Fibroblast of the aortic adventitia (primary cell): ENCODE measurements at places on chromosomes 1 and 21.

- no peak for DNase-seq
These were observed 38.3 kb downstream of the SNAP47 start for GRCh38 chr1:227773558-227773957.

DNA sequence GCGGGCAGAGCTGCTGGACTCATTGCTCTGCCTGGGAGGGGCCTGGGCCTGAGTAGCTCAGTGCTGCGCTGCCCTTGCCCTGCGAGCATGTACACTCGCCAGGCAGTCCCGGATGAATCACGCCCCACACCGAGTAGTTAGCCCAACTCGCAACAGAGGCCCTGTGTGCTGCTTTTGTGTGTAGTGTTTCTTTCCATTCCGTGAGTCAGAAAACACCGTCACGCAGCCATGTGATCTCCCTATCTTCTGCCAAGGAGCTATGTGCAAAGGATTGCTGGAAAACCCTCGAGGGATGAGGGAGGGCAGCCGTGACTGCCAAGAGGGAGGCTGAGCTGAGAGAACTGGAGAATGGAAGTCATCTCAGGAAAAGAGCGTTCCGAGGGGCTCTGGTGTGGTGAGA is 37.3 kb downstream of the NENF start:
- peak; percentile 100 for DNase-seq

- peak; percentile 83 for DNase-seq
These were observed at the start of gene ADAMTS5 for GRCh38 chr21:26967062-26967913. Gene ADAMTS5, minus strand, starts transcription at chr21:26967088. Its CDS starts 697 bp downstream, at chr21:26966391.

DNA sequence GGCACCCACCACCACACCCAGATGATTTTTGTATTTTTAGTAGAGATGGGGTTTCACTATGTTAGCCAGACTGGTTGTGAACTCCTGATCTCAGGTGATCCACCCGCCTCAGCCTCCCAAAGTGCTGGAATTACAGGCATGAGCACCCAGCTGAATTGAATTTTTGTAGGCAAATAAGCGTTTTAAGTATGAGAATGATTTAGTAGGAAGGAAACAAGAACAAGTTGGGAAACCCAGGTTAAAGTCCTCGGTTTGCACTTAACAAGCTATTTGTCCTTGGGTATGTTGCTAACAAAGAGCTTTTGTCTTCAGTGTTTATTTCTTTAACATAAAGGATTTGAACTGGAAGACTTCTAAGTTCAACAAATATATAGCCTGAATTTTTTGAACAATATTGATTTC is 23.9 kb downstream of the BTF3L4 start:
- no peak for DNase-seq

DNA sequence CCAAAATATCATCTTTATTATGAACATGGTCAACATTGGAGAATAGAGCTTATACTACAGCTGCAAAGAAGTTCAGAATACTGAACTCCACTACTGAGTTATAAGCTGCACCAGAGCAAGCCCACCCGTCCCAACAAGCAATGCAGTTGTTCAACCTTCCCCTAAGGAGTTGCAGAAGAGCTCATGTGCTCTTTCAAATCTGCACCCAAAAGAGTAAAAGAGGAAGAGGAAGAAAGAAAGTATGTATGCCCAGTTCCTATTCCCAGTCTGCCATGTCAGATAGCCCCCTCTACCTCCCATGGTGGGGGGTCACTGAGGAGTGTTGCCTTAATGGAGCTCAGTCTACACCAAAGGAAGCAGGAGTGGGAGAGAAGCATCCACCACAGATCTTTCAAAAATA is 6.9 kb downstream of the C1orf162 start:
- no peak for DNase-seq

- no peak for DNase-seq
These were observed 30.4 kb upstream of the MAN1C1 start for GRCh38 chr1:25586181-25586588.

- no peak for DNase-seq
These were observed 1.8 kb upstream of the IL10 start for GRCh38 chr1:206774093-206774492.

- no peak for DNase-seq
These were observed 13.5 kb downstream of the ATP2B4 start for GRCh38 chr1:203640117-203640516.

DNA sequence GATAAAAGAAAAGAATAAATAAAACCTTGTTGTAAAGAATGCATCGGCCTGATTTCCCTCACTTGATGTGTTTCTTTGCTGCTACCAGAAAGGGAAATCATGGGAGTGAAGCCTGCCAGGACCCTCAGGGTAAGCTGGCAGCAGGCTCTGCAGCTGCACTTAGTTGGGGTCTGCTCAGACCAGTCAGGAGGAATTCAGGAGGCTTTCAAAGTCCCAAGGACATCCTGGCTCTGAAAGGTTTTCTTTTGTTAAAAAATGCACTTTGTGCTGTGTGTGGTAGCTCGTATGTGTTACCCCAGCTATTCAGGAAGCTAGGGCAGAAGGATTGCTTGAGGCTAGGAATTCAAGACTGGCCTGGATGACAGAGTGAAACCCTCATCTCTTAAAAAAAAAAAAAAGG is 254.8 kb downstream of the ZNF648 start:
- no peak for DNase-seq

DNA sequence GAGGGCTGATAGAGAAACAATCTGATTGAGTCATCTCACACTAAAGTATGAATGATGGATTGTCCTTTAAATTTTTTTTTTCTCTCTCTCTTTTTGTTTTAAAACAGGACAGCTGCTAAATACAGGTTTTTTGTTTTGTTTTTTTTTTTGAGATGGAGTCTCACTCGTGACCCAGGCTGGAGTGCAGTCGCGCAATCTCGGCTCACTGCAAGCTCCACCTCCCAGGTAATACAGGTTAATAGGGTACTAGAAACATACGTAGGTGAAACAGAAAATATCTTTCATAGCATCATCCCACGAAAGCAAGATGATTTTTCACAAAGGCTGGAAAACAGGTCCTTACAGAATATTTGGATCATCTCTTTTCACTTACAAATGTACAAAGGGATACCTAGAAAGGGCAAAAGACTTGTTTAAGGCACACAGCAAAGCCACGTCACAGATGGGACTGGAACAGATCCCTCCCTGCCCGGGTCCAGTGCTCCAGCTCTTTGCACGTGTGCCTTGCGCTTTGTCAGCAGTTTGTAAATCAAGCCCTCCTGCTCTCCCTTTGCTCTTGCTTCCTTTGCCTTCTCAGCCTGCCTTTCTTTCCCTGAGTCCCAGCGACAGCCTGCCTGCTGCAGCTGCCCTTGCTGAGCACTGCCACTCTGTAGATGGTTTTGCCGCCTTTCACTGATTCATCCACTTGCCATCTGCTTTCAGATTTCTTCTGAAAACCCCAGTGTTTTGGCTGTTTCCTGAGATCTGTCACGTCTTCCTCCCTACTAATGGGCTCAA is 171.3 kb upstream of the BEND5 start:
- no peak for DNase-seq

DNA sequence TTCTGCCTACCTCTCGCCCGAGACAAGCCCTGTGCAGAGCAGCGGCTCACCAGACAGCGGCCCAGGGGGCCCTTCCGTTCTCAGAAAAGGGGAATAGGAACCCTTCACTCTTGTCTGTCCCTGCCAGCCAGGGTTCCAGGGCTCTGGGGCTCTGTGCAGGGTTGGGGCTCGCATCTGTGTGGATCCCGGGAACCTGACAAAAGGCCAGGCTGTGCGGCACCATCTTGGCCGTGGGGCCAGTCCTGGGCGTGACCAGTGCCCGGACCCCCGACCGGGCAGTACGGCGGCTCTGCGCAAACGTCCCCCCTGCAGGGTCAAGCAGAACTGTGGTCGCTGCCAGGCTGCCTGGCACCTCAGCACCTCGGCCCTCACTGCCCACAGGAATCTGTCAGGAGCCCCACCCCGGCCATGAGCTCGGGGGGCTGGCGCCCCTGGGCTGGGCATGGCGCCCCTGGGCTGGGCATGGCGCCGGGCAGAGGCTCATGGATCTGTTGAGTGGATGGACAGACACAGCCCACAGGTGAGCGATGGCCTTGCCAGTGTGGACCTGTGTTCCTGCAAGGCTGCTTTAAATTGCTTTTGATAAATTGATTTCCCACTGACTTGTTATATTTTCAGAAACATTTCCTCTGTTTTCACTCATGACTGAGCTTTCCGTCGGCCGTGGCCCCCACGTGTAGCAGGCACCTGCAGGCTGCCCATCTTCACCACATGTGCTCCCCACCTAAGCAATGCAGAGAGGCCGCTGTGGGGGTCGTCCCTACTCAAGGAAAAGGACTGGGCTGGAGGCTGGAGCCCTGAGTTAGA is 59.0 kb downstream of the SLX9 start:
- DNase-seq: no peak

DNA sequence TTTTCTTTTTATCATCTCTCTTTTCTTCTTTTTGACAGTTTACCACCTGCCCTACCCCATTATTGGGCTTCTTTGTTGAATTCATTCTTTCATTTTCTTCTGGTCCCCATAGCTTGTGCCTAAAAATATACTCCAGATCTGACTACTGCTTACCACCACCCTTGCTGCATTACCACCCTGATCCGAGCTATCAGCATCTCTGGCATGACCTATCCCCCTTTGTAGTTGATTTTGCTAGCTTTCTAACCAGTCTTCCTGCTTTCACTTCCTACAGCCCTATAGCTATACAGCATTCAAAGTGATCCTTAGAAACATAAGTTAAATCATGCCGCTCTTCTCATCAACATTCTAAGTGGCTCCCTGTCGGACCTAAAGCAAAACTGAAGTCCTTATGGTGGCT is 59.4 kb upstream of the MPC2 start:
- DNase-seq: no peak

DNA sequence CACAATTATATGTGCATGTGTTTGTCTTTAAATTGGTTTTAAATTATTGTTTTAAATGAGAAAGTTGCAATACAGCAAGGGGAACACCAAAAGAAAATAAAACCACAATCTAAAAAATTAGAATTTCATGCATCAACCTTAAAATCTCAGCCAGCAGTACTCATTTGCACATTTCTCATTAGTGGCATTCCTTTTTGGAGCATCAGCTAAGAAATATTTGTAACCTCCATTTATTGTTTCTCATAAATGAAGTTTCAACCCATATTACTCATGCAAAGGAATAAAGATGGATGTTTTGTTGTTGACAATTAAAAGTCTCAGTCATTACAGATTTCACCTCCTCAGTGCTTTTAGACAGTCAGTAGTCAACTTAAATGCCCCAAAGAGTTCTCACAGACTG is 160.1 kb downstream of the TBX15 start:
- DNase-seq: no peak

DNA sequence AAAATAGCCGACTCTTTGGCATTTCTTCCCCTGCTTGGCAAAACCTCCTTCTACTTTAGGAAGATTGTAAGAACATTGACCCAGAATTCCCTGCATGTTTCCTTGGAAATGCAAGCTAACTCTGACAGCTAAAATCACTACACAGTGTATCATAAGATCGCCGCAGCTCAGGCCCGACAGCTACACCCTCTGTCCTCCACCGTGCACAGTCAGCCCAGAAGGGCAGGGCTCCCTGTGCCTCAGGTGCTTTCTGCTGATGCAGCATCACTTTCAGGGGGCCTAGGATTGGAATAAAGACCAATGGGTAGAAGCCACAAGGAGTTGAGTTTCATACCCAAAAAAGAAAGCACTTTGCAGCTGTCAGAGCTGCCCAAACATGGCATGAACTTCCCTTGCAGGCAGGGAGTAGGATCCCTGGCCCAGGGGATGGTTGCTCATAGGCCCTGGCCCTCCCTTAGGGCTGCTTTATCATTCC is 145.3 kb downstream of the SEC16B start:
- peak; percentile 2 for DNase-seq
